ENCODE measurements at places on chromosomes 13 and 19.
A peak's percentile ranks its signal among the peaks of the same experiment; 100 is the strongest.

DNA sequence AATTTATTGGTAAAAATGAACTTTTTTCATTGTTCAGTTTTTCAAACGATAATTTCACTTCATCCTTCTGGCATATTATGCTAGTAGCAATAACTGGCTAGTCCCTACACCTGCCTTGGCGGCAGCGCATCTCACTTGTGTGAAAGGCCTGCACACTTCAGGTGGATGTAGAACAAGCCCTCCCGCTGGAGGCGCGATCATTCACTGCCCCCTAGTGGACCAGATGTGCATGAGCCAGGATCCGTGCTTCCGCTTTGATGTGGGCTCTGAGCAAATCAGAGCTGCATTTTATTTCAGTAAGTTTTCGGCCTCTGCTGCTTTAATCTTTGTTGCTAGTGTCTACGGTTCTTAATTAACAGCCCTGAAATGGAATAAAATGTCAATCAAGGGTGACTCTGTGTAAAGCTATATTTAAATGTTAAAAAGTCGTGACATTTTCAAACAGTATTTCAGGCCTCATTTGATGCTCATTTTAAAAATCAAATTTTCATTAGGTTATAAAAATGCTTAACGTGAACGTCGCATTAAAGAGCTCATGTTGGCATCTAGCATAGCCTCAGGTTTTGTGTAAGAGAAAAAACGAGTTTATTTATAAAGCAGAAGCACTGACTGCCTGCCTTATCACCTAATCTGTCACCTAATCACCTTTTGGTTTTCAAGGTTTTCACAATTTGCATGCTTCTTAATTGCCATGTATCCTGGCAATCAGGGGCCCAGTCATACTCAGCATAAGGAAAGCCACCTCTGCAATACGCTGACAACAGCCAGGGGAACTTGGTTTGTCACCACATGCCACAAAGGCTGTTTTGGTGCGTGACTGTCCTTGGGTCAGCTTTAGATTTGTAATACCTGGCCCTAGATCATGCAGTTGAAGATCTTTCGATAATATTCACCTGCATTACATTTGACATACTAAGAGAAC is 112.2 kb downstream of the TEX26 start:
- DNase-seq: peak; percentile 72

DNA sequence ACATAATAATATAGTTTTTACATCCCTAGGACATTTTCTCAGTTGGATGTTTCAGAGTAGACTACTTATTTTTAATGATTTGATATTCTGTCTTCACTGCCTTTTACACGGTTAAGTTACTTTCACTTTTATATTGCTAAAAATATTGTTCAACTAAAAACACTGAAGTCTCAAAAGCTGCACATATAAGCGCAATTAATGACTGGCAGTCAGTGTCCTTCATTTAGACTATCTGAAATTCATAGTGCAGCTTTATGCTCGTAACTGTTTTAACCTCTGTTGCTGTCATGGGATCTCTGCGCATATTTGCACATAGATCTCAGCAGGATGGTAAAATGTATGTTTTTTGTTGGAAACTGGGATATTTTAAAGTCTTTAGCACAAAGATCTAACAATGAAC is 864.3 kb downstream of the SLITRK6 start:
- no peak for DNase-seq

DNA sequence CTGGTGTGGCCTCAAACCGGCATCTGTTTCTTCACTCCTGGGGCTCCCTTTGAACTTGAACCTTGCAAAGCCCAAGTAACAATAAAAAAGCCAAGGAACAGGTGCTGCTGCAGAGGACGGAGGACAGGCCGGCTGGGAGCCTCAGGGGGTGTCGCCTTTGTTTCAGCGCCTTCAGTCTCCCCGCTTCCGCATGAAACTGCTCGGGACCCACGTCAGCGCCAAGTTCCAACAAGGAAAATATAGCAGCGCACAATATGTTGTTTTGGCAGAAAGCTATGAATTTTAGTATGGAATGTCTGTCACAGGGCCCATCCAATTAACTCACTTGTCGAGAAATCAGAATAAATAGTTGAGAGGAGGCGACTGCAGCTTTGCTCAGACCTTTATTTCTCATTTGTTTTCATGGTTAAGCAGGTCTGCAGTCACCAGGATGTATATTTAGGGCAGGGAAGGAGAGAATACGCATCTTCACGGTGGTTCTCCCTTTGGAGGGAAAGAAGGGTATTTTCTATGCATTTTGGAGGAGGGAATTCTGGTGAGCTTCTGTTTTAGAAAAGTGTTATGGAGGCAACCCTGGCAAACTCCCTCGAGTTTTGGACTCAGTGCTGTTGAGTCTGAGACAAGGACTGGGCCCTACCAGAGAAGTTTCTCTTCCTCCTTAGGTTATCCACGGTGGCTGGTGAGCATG is 34.3 kb upstream of the MEDAG start:
- DNase-seq: no peak

DNA sequence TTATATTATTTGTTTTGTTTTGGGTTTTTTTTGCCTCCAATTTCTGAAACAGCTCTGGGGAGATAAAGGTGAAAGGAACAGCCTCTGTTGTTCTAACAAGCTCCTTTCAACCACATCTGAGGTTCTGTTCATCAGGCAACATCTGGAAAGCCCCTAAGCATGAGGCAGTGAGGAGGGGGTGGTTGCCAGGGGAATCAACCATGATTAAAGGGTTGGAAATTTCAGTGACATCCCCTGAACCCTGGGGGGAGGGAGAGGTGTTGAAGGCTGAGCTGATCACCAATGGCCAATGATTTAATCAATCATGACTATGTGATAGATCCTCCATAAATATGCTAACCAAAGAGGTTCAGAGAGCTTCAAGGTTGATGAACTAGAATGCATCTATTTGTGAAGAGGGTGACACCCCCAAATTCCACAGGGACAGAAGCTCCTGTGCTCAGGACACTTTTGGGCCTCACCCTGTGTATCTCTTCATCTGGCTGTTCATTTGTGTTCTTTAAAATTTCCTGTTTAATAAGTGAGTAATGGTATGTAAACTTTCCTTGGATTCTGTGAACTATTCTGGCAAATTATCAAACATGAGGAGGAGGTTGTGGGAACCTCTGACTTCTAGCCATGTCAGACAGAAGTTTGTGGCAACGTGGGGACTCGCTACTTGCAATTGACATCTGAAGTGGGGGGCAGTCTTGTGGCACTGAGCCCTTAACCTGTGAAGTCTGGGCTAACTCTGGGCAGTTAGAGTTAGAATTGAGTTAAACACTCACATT is 221.3 kb downstream of the NHLRC3 start:
- DNase-seq: no peak

- DNase-seq: no peak
These were observed 100.4 kb downstream of the GPR12 start for GRCh38 chr13:26660185-26660584.

- peak; percentile 64 for DNase-seq
These were observed 5.6 kb downstream of the APC2 start for GRCh38 chr19:1455336-1456120.

DNA sequence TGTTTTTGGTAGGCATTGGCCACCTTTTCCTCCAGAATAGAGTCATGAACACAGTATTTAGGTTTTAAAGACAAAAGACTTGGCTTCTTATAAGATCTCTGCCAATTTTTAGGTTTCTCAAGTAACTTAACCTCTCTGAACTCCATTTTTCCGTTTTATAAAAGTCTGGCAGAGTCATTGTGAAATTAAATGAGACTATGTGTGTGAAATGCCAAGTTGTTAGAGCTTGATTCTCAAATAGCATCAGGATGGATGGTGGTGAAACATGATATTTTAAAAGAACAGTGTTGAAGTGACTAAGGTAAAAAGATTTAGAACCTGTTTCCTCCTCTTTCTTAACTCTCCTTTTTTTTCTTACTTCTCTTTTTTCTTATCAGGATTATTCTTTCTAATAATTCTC is 617.7 kb upstream of the SLITRK1 start:
- no peak for DNase-seq

- no peak for DNase-seq
These were observed 34.3 kb upstream of the PCDH8 start for GRCh38 chr13:52882785-52883184.

- no peak for DNase-seq
These were observed 54.4 kb downstream of the FAM124A start for GRCh38 chr13:51276636-51277035.

- peak; percentile 69 for DNase-seq
These were observed 13.6 kb downstream of the LTBP4 start for GRCh38 chr19:40614622-40615411.

DNA sequence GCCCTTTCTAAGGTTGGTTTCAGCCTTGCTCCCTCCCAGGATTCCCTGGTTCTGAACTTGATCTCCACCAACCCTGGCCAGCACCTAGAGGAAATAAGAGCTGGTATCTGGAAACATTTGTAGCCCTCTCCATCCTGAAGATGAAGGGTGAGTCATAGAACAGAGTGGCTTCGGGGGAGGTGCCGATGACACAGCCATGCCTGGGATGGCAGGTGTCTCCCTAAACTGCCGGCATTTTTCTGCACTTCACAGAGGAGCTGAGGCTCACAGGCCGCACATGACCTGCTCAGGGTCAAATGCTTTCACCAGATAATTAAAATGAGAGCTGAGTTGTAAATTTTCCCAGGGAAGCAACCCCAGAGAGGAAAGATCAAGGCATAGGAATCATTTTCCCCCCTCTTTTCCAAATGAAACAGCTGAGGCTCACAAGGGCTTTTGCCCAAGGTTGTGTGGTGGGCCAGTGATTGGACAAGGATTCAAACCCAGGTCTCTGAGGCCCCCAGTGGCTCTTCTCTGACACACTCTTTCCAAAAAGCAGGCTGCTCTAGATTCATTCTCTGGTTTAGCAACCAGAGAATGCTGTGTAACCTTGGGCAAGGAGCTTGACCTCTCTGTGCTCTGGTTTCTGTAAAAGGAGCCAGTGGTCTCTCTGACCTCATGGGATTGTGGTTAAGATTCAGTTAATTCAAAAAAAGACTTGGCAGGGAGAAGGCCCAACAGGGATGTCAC is 1.2 kb upstream of the SLC25A42 start:
- no peak for DNase-seq

- no peak for DNase-seq
These were observed 252.1 kb downstream of the DCLK1 start for GRCh38 chr13:35879111-35879510.

DNA sequence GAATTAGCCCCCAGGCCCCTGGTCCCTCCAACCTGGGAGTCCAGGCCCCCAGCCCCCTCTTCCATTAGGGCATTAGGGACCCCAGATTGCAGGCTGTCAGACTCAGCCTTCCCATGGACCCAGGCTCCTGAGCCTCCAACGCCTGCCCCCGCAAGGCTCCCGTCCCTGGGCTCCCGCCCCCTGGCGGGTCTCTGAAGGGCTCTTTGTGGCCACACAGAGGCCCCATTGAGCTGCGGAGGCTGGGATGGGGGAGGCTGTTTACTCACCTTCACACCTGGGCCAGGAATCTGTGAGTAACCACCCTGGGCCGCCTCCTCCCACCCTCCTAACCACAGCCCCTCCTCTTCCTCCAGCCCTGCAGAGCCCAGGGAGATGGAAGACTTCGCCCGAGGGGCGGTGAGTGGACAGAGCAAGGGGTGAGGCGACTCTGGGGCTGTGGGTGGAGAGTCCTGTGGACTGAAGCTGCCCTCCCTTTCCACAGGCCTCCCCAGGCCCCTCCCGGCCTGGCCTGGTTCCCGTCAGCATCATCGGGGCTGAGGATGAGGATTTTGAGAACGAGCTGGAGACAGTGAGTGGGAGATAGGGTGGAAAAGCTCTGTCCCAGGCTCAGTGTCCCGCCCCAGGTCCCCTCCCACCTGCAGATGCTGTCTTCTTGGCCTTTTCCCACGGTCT is 4.9 kb downstream of the ARHGEF1 start:
- peak; percentile 78 for DNase-seq

- DNase-seq: no peak
These were observed 25.9 kb downstream of the ZFR2 start for GRCh38 chr19:3842948-3843347.

- DNase-seq: no peak
These were observed 147.3 kb upstream of the GPC6 start for GRCh38 chr13:93079294-93079693.

GRCh38 chr19:30364866-30365800 is 7.1 kb upstream of the ZNF536 start:
- no peak for DNase-seq

DNA sequence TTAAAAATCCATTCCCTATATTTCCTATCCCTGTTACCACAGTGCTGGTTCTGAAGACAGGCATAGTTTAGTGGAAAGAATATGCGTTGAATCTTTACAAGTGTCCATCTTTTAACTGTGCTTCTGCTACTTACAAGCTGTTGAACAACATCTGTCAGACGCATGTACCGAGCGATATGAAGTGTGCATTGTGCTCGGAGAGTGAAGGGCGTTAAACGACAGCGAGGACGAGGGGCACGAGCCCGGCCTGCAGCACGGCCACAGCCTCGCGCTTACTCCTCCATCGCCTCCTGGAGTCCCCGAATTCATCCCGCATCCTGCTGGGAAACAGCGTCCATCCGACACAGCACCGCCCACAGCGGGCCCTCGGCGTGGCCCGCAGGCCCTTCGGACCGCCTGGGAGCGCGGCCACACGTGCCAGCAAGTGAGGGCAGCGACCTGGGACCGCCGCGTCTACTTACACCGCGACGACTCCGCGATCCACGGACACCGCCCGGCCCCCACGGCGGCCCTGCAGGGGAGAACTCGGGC is 514 bp downstream of the PCID2 start:
- no peak for DNase-seq

- DNase-seq: no peak
These were observed 16.0 kb downstream of the FGF9 start for GRCh38 chr13:21686751-21687391.

DNA sequence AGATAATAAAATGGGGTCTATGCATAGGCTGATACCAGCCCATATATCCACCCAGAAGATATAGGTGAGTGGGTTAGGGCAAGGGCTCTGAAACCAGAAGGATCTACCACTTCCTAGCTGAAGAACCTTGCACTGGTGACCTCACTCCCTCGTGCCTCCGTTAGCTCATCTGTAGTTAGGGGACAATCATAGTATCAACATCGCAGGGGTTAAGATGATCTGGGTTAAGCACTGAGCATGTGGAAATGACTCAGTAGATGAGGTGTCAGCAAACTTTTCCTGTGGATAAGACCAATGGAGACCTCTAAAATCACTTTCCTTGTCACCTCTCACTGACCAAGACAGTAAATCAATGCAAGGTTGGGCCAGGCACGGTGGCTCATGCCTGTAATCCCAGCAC is 30.5 kb downstream of the TNFSF14 start:
- DNase-seq: no peak

Data from CD4-positive, alpha-beta T cell treated with Interferon gamma for 1 hour (primary cell).